Astrocyte (in vitro differentiated cells and primary cell): ENCODE measurements at places on chromosomes 1 and 21.

DNA sequence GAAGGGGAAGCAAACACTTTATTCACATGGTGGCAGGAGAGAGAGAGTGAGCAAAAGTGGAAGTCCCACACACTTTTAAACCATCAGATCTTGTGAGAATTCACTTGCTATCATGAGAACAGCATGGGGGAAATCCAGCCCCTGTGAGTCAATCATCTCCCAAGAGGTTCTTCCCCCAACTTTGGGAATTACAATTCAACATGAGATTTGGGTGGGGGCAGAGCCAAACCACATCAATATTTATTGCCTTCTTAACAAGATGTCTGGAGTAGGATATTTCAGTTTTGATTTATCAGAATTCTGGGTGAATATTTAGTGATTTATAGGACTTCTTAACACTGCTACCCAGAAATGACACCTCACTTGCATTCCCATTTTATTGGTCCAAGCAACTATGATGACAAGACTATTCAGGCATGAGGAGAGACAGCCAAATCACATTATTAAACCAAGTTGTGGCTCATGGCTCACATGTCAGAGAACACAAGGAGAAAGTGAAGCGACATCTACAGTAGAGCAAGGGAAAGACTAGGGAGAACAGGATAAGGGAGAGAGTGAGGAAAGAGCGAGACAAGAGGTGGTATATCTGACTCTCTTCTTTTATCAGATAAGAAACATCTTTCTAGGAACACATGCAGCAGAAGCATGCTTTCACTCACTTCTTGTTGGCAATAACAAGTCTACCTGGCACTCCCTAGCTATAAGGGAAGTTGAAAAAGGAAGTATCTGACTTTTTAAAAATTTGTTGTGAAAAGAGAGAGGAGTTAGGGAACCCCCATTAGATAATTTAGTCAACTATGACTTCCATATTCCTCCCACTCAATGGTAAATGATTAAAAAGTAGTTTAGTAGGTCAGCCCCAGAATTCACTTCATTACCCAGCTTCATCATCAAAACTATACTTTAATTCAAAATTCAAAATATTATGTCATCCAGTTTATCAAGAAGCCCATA is 36.6 kb upstream of the PTPRC start:
- peak; percentile 54 for DNase-seq

GRCh38 chr1:234226819-234227165 is 146.5 kb upstream of the COA6 start:
- no peak for DNase-seq

DNA sequence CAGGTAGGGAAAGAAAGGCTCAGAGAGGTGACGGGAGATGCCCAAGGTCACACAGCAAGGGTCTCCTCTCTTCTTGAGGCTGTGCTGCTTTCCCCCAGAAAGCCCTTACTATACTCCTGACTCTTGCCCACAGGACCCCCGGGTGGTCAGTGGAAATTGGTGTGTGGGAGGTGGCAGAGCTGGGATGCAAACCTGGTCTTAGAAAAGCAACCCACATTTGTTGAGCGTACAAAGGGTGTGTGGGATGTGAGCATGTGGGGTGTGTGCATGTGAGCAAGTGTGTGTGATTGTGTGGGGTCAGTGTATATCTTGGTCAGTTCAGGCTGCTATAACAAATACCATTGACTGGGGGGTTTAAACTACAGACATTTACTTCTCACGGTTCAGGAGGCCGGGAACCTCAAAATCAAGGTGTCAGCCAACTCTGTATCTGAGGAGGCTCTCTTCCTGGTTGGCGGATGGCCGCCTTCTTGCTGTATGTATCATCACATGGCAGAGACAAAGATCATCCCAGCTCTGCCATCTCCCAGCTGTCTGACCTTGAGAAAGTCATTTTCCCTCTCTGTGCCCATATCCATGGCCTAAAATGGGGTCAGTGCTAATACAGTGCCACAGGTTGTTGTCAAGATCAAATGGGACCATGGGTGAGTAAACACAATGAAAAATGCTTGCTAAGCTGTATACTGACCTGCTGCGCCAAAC is 268.5 kb downstream of the PTPRU start:
- DNase-seq, result no peak

DNA sequence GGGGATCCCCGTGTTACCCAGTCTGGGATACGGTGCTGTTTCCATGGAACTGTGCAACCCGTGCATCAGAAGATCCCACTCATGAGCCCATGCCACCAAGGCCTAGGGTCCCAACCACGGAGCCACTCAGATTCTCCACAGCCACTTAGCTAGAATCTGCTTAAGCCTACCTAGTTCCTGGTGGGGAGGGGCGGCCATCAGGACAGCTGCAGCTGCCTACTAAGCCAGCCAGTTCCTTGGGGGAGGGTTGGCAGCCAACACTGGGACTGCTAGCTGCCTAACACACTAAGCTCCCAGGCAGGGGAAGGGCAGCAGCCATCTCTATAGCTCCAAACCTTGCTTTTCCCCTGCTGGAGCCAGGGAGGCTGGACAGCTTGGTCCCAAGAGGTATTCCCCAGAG is 549.2 kb upstream of the BRINP3 start:
- no peak for DNase-seq
